ENCODE measurements at places on chromosomes 12 and 14. TPM values are rescaled to one million over a fixed set of nuclear protein-coding genes. Genes with fewer than 3 reads are reported as not detected.

The TMTC3 gene
- total RNA-seq, result 31.2 TPM

The CAPZA3 gene
- not detected for total RNA-seq

The ASPG gene
- not detected for total RNA-seq

The ADSS1 gene
- 4.7 TPM for total RNA-seq

The EIF2S3B gene
- total RNA-seq, result 2.3 TPM

The GPR137C gene
- 2.1 TPM for total RNA-seq

The PEX5 gene
- total RNA-seq, result 27.9 TPM

The SVOP gene
- not detected for total RNA-seq

GRCh38 chr14:54653712-54654469, 87.0 kb downstream of the SAMD4A start:
- DNase-seq, result peak; percentile 99

DNA sequence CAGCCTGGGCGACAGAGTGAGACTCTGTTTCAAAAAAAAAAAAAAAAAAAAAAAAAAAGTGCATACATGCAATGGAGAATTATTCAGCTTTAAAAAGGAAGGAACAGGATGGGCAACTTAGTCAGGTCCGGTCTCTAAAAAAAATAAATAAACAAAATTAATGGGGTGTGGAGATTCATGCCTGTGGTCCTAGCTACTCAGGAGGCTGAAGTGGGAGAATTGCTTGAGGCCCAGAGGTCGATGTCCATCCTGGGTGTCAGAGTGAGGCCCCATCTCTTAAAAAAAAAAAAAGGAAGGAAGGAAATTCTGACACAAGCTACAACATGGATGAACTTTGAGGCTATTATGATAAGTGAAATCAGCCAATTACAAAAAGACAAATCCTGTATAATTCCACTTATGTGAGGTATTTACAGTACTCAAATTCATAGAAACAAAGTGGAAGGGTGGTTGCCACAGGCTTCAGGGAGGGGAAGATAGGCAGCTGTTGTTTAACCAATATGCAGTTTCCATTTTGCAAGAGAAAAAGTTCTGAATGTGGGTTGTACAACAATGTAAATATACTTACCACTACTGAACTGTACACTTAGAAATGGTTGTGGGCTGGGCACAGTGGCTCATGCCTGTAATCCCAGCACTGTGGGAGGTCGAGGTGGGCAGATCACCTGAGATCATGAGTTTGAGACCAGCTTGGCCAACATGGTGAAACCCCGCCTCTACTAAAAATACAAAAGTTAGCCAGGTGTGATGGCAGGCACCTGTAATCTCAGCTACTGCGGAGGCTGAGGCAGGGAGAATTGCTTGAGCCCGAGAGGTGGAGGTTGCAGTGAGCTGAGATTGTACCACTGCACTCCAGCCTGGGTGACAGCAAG, 12.3 kb upstream of the APOF start:
- no peak for DNase-seq

DNA sequence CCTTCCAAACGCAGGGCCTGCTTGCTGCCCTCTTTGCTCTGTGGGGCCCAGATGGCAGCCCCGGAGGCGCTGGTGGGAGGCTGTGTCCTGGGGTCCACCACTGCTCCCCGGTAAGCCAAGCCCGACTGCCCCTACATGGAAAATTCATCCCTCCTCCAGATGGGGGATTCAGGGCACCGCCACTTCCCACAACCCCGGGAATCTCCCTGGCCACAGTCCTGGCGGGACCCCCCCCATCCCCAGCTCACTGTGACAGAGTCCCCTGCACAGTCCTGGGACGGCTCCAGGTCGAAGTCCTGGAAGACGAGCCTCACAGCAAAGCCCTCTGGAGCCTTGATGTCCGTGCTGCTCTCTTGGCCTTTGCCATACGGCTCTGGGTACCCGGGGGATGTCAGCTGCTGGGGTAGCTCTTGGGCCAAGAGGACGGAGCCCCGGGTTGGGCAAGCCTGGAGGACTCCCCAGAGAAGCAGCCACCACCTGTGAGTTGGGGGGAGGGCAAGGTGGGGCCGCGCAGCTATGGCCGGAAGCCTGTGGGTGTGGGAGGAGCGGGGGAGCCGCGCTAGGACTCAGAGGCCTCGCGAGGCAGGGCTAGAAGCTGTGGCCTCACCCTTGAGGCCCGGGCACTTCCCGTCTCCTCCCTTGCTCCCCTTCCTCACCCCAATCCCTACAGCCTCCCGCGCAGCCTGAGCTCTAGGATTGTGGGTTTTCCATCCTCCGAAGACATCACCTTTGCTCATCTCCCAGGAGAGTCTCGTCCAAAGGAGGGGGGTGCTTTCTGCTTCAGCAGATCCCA, 815 bp downstream of the C1RL start:
- DNase-seq, result no peak

DNA sequence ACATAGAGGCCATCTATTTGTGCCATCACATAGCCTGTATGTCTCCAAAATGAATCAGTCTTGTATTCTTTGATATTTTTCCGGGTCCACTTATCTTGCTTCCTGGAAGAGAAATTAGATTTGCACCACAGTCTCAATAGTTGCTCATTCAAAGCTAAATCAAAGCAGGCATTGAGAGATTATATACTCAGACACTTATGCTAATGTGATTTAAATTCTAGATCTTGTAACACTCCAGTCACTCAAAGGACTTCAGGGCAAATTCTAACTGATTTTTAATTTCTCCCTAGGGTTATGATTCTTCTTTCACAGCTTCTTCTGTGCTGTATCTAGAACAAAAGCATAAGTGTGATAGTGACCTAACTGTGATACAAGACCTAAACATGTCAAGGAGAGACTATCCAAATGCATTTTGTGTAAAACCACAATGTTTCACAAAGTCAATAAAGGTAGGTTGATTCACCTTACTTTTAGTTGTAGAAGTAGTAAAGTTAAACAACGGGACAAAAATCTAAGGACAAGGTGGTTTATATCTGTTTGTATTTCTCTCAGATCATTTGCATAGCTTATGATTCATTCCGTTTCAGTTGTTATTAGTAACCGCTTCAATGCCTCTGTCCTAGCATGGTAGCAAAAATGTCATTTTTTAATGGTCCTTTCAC, 26.8 kb downstream of the PLBD1 start:
- no peak for DNase-seq

DNA sequence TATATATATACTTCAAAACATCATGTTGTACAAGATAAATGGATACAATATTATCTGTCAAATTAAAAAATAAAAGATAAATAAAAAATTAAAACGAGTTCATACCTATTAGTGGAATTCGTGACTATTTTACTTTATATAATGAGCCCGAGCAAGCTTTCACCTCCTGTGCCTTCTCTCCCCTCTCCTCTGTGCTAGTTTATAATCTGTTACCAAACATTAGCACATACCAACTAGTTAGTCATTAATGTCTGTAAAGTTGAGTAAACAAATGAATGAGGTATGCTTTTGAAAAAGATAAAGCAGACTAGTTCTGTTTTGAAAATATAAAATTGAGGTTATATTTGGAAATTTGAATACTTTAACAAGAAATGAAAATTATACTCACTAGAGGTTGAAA, 84.0 kb downstream of the LRRC9 start:
- DNase-seq, result no peak

DNA sequence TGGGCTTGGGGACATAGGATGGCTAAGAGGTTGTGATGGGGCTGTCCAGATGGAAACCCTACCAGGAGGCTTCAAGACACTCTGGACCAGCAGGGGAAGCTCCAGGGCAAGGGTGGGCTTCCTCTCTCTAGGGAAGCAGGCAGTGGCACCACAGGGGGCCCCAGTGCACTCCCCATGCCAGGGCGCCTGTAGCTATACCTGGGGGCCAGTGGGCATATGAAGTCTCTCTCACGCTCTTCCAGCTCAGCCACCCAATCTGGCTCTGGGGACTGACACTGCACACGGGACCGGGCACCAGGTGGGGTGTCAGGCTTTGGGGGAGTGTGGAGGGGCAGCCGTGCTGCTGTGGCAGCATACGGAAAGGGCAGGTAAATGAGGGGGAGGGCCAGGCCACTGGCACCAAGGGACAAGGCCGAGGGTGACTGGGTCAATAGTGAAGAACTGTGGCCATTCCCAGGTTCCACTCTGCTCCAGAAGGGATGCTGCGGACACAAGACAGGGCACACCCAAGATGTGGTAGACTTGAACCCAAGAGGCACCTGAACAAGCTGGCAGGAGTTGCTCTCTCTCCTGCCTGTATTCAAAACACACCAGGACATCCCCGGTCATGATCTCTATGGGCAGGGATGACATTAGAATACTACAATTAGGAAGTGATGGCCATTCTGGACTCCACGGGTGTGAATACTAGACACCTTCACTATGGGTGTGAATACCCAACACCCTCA, 27.5 kb downstream of the RFLNA start:
- no peak for DNase-seq

GRCh38 chr12:53334822-53335221, 1.3 kb downstream of the SP7 start:
- DNase-seq, result no peak

GRCh38 chr14:103281496-103282231, 52.4 kb upstream of the EIF5 start:
- DNase-seq, result no peak

GRCh38 chr12:85549640-85550039, 269.6 kb downstream of the ALX1 start:
- no peak for DNase-seq

DNA sequence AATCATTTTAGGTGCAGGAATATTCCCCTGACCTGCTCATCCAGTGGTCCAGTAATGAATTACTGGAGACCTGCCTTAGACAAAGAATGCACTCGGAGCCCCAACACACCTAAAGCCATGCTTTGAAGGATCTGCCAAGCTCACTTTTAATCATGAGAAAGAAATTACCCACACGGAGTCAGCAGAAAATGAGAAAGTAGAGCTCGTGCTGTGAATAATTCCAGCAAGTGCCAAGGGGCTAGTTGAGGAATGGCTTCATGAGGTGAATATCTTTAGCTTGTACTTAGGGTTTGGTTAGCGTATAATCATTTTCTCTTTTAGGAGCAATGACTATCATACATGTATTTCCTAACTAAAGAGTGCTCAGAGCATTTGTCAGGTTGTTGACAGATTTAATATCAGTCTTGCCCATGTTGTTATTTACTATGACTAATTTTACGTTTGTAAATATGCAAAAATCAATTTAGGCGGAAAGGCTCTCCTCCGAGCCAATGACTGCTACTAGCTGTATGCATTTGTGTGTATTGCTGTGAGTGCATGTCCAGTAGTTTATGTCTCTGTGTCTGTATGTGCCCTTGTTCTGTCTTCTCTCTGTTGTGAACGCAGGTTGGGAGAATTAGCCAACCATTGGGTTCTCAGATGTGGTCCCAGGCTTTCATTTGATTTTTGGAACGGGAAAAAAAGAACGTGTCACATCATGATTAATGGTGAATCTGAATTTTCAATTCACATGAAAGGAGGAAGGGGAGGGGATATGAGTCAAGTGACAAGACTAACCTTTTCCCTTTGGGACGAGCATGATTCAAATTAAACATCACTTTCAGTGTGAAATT, 98.4 kb downstream of the RMST start:
- DNase-seq, result no peak
